T-helper 9 cell (primary cell): ENCODE measurements at places on chromosomes 5 and 9.

DNA sequence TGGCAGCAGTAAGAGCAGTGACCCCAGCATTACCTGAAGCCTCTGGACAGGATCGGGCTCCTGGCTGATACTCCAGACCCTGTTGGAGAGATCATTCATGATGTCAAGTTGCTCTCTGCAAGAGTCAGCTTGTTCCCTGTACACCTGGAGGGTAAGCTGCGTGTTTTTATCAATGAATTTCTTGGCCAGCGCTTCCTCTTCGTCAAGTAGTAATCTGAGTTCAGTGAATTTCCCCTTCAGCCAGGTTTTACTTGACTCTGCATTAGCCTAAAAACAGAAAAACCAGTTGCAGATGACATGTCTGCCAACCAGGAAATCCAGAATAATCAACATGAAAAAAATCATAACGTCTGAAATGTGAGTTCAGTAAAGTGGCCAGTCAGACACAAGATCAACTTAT, 19.1 kb downstream of the TRIM14 start:
- no peak for DNase-seq

GRCh38 chr9:97525451-97525850, 24.0 kb downstream of the TMOD1 start:
- DNase-seq = no peak

GRCh38 chr9:28668158-28668557, 1094.9 kb upstream of the C9orf72 start:
- no peak for DNase-seq

- no peak for DNase-seq
Measured at GRCh38 chr5:124546643-124547042, 199.8 kb downstream of the ZNF608 start.

- DNase-seq = no peak
Measured at GRCh38 chr5:159174511-159175168, 34.7 kb downstream of the RNF145 start.

DNA sequence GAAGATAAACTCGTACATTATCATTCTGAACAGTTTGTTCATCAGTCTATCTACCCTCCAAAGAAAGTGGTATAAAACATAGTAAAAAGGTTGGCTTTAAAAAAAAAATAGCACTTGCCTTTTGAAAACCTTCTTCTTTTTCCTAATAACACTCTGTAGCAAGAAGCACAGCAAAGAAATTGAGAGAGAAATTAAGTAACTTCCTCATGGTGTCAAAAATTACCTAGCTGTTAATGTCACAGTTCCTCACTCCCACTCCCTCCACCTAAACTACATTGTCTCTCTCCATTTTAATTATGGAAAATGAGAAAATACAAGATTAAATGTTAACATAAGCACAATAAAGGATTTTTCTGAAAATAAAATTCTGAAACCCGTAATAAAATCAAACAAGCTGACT, 72.2 kb downstream of the CERT1 start:
- DNase-seq = no peak

DNA sequence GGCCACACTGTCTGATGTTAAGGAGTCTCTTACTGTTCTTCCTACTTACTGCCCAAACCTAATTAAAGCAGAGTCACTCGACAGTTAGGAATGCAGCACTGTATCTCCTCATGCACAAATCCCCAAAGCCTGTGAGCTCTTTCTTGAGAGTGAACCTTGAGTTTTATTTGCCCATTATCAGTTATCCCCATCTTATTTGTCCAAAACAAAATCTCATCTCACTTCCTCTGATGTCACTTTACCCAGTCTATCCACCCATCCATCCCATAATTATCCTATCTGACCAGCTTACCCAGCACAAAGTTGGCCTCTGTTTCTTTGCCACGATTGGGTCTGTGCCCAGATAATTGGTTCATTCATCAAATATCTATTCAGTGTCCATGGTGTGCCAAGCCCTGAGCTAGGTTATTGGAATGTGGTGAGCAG, 250.8 kb downstream of the SLIT3 start:
- no peak for DNase-seq

- no peak for DNase-seq
Measured at GRCh38 chr5:134634227-134634626, 1.6 kb upstream of the SAR1B start.

- DNase-seq = no peak
Measured at GRCh38 chr9:134589748-134590147, 51.9 kb upstream of the COL5A1 start.

DNA sequence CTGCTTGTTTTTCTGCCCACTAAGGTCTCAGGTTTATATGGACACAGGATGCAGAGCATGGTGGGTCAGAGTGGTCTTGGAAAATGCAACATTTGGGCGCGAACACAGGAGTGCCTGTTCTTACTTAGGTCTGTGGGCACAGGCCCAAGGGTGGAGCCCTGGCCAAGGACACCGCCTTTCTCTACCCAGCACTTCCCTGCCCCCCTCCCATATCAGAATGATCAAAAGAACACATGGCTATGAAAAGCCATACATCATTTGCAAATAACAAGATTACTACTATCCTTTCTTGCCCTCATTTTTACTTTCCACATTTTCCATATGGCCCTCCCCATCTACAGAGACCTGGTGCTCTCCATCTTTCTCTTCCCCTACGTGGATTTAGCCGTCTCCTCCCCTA, 162.2 kb downstream of the ENC1 start:
- no peak for DNase-seq

GRCh38 chr5:4772591-4772990, 367.5 kb upstream of the ADAMTS16 start:
- DNase-seq = no peak

DNA sequence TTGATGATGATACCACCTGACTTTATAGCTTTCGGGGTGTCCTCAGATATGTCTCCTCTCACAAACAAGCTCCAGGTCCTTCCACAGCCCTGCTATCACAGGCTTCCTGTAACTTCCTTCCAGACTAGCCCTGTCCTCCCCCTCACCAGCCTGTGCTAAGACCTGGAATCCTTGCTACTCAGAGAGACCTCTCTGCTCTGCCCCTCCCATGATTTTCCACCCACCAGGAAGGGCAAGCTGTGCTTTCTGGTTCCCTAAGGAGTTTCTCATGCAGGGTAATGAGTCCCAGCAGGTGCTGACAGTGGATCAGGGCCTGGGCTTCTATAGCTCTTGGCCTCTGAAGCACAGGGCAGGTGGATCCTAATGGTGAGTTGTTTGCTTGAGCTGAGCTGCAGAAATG, 86.9 kb downstream of the AOPEP start:
- no peak for DNase-seq

DNA sequence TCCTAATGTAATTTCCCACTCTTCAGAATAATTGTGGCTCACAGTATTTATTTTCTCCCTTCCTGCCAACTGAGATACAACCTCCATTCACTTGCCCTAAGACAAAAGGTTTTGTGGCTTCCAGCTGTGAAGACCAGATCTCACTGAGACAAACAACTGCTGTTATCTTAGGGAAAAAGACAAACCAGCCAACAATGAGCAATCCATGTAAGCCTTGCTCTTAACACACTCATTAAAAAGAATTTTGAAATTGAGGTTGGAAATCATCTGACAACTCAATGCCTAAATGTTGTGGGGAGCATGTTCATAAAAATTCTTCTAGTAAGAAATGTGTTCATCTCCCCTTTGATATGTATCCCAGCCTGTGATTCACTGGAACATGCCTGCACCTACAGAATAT, 132.9 kb downstream of the ADAMTSL1 start:
- no peak for DNase-seq

DNA sequence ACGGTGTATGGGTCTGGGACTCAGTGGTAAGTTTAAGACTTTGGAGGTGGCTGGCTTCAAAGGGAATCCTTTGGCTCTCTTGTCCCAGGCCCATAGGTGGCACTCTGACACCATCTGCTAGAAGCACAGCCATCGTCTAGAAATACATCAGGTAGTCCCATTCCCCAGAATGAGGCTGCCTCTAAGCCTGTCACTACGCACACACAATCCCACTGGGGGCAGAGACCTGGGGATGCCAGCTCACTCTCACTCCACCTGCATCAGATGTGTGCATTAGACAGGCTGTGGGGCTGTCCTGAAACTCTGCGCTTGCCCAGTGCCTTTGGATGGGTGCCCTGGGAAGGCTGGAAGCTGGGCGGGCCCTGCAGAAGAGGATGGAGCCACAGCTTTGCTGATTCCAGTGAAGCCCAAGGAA, 127.5 kb upstream of the PANK3 start:
- DNase-seq = no peak

- DNase-seq = no peak
Measured at GRCh38 chr5:34742061-34742460, 85.9 kb downstream of the RAI14 start.

DNA sequence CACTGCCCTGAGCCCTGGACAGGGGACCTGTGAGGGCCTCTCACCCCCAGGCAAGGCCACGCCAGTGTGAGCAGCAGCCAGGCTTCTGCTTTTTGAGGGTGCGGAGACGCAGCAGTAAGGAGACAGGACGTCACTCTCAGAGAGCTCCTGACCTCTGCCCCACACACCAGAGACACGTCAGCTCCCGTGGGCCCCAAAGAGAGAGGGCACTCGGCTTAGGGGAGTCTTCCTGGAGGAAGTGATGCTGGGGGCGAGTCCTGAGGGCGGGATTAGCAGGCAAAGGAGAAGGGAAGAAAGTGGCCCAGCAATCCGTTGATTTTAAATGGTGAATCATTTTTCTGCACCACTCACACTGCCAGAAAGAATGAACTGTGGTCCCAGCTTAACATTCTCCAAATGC, 24.0 kb upstream of the SLC9A3 start:
- DNase-seq = no peak

- no peak for DNase-seq
Measured at GRCh38 chr5:42718591-42718990, 38.0 kb upstream of the CCDC152 start.

DNA sequence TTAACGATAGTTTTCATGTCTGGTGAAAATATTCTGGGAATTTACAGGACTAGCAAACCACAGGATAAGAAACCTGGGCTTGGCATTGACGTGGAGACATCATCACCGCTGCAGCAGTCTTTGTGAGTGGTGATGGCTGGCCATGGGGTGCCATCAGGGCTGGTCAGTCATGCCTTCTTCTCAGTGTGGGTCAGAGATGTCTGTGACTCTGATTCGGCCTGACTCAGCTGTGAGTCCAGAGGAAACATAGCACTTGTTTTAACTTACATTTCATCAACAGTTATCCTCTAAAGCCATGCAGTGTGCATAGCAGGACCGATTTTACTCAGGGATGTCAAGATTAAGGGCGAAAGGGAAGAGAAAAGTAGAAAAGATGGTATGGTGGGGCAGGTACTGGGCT, 33.2 kb upstream of the CYFIP2 start:
- no peak for DNase-seq

DNA sequence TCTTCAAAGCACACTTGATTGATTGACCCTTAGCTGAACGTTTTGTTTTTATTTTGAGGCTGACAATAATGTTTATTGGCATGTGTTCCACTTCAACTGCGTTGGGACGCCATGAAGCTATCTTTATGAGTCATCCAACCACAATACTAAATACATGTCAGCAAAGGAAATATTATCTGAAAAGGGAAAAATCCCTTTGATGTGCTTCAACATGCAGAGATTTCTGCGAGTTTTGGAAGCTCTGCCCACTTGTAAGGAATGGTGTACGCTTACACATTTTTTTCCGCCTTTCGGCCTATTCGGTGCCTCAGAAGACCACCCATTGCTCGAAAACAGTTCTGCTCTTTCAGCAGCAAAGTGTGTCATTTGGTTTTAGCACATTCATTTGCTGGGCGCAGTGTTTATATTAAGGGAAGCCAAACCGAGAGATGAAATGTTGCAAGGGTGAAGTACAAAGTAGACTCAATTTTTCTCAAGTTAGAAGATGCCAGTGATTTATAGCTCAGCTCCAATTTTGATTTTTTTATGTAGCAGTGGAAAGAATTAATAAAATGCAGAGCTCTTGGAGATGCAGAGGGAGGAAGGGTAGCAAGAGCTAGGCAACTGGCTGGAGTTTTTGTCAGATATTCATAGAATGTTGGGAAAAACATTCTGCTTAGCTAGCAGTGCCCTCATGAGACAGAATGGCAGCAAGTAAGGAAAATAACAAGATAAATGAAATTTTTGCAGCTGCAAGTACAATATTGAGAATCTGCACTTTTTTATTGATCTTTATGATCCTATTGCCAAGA, 68.9 kb downstream of the PRDM6 start:
- DNase-seq = no peak

DNA sequence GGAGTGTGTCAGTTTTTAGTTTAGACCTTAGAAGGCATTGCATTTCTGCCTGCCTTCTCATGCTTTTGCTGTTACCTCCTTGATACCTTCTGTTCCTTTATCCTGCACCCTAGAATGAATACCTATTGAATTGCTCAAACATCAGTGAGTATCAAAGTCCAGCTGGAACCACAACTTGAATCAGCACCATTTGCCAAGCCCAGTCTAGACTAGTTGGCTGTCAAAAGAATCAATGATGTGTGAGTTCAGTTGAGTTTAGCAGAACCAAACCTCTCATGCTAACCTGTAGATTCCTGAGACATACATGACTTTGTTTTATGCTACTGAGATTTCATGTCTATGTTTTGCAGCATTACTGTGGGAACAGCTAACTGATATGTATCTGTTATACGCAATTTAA, 116.6 kb downstream of the FAM170A start:
- no peak for DNase-seq
